Skeletal muscle cell (primary cell): ENCODE measurements at places on chromosomes 3 and 15.

DNA sequence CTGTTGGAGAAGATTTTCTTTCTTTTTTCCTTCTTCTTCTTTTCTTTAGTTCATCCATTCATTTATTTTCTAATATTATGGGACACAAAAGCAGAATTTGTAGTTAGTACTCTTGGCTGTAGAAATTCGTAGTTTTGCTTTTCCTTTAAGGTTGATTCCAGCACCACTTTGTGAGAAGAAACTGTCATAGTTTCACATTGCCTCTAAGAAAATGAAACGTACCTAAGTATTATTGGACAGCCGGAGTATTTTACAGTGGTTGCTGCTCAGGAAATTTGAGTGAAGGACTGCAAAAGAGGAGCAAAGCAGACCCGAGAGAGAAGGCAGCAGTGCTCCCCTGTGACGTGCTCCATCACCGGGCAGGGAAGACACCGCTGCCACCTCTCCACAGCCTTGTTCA lies 48.1 kb downstream of the PLCL2 start:
- DNase-seq = no peak

DNA sequence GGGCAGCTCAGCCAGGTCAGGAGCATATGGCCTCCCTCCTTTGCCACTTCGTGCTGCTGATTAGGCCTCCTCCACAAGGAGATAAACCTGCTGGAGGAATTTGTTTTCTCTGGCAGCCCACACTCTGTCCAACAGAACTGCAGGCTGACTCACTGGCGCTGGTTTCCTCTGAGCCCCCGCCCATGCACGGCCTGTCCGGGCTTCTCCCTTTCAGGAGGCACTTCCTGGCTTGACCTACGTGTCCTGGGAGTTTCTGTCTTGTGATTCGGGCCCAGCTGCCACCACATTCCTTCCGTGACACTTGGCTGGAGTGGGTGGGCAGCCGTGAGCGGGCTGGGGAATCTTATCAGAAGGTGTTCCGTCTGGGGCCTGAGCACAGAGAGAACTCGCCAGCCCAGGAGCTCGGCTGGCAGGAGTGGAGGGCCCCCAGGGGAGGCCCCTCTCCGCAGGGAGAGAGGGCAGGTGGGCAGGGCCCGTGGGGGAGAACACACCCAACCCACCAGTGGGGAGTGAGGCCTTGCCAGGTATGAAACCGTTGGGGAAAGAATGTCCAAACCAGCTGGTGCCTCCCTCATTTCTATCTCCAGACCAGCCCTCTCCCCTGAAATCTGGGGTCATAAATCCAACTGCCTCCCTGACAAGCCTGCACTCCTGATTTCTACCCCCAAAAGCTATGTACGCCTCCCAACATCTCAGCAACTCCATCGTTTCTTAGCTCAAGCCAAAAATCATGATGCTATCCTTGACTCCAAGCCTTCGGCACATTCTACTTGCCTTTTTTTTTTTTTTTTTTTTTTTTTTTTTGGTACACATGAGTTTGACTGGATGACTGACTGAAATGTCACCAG lies 110.6 kb upstream of the MEF2A start:
- peak; percentile 83 for DNase-seq

GRCh38 chr15:25678500-25678855 lies 184.6 kb downstream of the ATP10A start:
- DNase-seq = no peak

DNA sequence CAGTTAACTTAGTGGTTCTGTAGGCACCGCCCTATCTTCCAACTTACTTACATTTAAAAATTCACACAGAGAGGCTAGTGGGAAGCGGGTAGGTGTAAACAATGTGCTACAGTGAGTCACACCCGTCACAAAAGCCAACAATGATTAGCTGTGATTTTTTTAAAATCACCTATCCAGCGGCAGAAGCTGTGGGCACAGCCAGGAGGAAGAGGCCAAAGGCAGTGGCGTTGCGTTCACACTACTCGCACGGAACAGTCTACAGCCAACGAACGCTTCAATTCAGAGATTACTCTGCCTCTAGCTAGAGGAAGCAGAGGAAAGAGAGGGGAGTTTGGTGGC lies 2.5 kb upstream of the NLGN1 start:
- DNase-seq = no peak

DNA sequence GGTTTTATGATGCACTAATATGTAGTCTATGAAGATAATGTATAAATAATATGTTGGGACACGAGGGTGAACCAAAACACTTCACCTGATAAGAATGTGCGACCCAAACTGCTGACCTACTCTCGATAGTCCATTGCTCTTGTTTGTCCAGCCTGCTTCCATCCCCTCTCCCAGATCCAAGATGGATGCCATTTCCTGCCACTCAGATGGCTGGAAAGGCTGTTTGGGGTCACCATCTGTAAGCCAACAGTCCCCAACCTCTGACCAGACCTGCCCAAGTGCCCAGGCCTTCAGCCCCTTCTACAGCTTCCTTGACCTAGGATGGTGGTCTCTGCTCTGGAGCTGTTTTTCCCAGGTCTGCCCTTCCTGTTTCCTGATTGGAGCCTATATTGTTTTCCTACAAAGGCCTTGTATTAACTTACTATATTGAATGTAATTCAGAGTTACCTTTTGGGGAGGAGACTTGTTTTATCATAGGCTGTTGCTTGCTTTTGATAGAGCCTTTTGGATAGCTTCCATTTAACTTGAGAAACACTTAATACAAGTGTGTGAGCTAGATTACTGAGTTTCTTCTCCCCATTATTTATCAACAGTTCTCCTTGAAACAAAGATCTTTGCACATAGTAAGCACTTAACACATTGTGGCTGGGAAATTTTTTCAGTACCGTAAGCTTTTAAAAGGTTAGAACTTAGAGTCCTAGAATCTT lies 5.0 kb upstream of the PAQR9 start:
- DNase-seq = no peak

DNA sequence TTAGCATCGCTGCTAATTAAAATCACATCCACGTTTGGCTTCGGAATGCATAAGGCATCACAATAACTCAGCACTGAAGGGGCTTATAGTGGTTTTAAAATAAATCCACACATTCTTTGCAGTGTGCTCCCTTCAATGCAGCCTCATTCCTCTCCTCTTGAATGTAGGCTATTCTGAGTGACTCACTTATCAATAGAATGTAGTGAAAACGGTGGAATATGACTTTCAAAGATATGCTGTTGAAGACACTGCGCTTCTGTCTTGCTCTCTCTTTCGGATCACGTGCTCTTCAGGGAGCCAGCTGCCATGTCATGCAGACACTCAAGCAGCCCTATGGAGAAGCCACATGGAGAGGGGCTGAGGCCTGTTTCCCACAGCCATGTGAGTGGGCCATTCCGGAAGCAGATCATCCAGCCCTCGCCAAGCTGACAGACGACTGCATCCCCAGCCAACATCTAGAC lies 87.4 kb downstream of the CRYGS start:
- DNase-seq = no peak

DNA sequence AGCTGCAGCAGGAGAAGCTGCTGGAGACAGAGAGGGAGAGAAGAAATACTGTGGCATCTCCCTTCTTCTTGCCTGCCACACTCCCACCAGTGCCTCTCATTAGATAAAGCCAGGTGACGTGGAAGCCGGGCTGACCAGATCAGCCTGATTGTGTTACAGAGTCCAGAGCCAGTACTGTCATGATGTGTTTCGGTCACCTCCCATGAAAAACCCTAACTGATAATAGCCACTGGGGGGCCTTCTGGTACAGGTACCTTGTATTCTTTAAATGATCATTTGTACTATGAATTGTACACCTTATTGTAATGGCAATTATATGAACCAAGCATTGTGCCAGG lies 125.8 kb upstream of the TMEM108 start:
- DNase-seq = no peak

- DNase-seq = no peak
These were observed 720.5 kb upstream of the ALCAM start for GRCh38 chr3:104646196-104646595.

- DNase-seq = no peak
These were observed 36.2 kb downstream of the HOMER2 start for GRCh38 chr15:82916161-82916952.

GRCh38 chr3:136931606-136932005 lies 26.2 kb upstream of the IL20RB start:
- no peak for DNase-seq

- DNase-seq = no peak
These were observed 7.2 kb downstream of the CLPX start for GRCh38 chr15:65177901-65178300.

GRCh38 chr3:135231737-135232136 lies 436.7 kb downstream of the EPHB1 start:
- no peak for DNase-seq

DNA sequence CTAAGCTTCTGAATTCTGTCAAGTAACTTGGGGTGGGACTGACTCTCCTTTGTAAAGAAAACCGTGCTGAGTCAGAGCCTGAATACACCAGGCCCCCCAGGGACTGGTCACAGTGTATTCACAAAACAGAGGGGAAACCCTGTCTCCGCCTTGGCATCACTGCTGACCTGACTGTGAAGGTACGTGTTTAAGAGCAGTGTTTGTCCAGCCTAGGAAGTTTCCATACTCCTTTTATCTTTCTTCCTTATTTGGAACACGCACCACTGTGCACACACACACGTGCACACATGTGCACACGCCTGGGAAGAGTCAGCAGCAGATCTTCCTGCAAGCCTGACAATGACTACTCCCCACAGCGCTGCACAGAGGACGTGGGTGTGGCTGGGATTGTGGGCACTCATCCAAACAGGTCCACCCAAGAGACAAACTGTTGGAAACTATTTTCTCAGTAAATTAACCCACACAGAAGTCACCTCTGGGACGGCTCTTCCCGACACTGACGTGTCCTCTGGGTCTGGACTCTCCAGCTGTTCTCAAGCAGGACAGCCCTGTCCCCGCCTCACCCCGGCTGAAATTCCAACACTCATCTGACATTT lies 87.7 kb downstream of the ATP10A start:
- DNase-seq = peak; percentile 73

GRCh38 chr3:123300056-123300455 lies 98.3 kb downstream of the SEC22A start:
- no peak for DNase-seq

GRCh38 chr3:168714609-168715240 lies 619.0 kb upstream of the GOLIM4 start:
- DNase-seq = no peak

DNA sequence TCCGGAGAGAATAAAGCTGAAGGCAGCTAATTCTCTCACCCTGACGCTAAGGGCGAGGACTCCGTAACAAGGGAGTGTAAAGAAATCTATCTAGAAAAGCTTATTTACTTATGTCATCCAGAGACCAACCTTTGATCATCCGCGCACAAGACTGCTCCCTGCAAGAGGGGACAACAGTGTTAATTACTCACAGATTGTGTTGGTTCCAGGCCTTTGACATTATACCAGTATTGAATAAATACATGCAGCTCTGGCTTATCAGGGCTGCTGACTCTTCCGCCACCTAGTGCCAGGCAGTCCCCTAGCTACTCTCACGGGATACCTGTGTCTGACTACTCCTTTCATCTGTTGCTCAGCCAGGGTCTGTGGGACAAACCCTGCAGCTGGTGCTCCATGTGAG lies 211.7 kb downstream of the DTWD1 start:
- no peak for DNase-seq

- no peak for DNase-seq
These were observed 52.4 kb downstream of the TNIK start for GRCh38 chr3:171407759-171408158.

- no peak for DNase-seq
These were observed 22.0 kb upstream of the ZCWPW2 start for GRCh38 chr3:28326458-28326926.

DNA sequence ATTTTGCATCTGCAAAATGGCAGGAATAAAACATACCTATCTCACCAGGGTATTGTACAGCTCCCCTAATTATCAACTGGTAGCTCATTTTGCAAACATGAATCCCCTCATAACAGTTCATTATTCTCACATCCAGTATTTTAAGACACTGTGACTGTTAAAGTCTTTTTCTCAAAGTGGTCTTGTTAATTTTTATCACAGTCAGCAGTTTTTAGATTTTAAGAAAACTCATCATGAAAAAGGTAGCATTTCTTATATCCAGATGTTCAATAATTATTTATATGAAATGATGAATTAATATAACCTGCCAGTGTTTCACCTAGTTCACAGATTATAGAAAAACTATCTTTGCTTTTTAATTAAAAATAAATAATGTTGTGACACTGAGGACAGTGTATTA lies 354.9 kb upstream of the ARL6 start:
- no peak for DNase-seq

- no peak for DNase-seq
These were observed 240.7 kb downstream of the PCCB start for GRCh38 chr3:136490646-136491405.

DNA sequence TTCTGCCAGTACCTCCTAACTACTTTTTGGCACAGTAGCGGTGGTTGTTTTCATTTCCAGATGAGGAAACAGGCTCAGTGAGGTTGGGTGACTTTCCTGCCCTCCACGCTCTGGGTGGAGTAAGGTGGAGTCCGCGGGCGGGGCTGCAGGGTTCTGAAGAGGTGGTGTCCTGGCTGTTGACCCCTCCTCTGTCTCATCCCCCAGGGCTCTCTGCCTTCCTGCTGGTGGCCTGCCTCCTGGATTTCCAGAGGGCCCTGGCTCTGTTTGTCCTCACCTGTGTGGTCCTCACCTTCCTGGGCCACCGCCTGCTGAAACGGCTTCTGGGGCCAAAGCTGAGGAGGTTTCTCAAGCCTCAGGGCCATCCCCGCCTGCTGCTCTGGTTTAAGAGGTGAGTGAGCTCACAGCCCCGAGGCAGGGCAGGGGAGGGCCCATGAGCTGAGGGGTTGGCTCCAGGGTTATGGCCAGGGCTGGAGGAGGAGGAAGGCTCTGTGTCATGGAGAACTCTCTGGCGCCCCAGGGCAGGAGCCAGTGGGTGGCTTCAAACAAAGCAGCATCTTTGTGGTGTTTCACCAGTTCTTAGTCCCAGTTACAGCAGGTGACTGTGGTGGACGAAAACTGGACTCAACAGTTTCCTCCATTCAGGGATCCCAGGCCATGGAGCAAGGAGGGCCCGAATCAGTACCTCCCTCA lies 10.4 kb downstream of the SLC28A1 start:
- no peak for DNase-seq

DNA sequence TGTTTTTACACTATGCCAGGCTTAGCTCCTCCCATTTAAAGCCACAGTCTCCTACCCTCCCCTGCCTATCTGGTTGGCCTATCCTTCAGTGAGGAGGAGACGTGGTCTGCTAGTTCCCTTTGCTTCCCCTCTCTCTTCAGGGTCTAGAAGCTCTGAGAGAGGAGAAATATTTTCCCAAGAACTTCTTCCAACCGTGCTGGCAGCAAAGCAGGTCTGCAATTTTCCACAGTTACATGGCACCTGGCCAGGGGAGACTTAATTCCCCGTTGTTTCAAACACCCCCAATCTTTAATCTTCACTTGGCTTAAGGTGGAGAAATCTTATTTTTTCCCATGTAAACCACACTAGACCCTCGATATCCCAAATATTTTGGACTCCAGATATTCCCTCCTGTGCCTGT lies 149.5 kb upstream of the MCTP2 start:
- DNase-seq = no peak
